ENCODE measurements at places on chromosomes 7 and 10.

DNA sequence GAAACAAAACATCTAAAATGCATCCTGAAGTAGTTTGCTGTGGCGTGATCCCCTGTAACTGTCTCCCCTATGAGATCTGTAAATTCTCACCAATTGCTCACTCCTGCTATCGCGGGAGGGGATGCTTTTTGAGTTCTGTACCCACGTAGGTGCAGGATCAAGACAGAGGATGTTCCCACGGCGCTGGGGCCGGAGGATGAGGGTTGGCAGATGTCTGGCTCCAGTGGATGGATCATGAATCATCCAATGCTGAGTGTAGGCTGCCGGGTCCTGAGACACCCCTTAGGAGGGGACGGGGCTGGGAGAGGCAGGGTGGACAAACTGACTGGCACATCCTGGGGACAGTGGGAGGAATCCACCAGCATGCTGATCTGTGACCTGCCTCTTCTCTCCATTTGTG lies 224.4 kb downstream of the USP6NL start:
- DNase-seq: no peak

DNA sequence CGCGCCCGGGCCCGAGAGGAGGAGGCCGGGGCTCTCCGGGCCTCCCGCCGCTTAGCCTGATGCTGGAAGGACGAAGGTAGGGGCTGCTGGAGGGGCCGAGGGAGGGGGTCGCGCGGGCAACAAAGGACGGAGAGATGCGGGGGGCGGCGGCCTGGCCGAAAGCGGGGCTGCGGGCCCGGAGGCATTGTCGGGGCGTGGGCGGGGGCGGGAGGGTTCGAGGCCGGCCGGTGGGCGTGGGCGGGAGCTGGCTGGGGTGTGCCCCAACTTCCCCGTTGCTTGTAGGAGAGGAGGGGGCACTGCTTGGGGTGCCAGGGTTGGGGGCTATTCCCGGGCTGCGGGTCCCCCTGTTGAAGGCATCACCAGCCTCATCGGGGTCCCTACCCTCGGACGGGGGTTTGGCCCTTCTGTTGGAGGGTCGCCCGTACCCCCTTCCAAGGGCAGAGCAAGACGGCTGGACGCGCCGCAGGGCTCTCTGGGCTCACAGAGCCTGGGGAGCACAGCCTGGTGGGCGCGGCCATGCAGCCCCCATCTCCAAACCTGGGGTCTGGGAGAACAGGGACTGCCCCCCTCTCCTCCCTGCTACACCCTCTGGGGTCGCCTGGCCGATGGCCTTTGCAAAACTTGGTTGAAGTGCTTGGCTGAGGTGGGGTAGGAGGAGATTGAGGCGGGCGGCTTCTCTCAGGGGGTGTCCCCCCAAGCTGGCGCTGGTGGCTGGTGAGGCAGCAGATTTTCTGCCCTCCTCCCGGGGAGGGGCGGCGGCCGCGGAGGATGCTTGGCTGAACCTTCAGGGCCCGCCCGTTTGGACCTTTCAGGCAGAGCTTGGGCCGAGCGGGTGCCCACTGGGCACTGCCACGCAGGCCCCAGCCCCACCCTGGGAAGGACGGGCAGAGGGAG lies 699 bp downstream of the CLIP2 start:
- no peak for DNase-seq

DNA sequence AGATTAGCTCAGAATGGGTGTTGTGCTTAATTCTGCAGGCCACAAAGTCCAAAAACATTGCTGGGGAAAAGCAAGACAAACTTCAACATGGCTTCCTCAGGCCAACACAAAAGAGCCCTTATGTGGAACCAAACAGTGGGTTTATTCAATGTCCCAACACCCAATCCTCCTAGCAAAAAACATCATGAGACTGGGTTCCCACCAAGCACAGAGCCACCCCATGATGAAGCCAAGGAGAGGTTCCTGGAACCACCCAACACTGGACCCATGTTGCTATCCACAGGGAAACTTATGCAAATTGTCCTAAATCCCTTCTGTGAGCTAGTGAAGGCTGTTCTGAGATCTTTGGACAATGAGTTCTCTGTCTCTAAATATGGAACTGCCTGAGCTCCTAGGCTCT lies 24.0 kb downstream of the SLC25A13 start:
- no peak for DNase-seq

DNA sequence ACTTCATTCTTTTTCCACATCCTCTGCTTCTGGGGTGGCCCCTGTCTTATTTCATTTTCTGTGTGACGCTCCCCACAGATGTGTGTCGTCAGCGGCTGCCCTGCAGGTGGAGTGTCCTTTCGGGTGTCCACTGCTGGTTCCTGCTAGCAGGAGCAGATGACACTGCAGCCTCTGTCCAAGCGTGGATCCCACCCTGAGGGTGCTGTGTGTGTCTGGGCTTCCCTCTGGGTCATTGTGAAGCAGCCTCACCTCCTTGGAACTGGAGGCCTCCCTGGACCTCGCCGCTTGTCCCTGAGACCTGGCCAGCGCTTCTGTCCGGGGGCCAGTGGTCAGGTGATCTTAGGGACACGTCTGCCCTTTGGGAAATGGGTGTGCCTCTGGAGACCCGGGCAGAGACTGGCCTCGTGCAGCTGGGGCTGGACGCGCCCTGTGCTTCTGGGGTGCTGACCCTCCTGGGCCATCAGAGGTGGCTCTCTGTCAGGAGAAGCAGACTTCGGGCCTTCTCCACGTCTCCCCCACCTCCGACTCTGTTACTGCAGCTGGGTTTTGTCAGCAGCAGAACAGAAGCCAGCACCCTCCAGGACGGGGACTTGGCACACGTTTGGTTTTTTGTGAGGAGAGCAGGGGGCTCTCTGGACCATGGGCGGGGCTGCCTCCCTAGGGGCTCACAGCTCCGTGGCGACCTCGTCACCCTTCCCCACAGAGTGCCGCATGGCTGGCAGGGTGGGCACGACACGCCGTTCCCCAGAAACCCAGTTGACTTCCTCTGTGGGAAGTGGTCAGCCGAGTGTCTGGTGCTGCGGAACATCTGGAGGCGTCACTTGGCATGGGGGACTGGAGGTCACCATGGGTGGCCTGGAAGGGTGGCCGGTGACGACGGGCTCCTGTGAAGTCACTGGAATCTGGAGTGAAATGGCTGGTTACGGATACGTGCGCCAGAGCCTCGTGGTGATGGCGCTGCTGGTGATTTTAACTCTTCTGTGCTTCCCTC lies 48.4 kb downstream of the INPP5A start:
- no peak for DNase-seq

GRCh38 chr10:22054961-22055360 lies 51.4 kb upstream of the DNAJC1 start:
- DNase-seq: no peak

GRCh38 chr10:13106387-13107045 lies 6.6 kb downstream of the OPTN start:
- DNase-seq: no peak

DNA sequence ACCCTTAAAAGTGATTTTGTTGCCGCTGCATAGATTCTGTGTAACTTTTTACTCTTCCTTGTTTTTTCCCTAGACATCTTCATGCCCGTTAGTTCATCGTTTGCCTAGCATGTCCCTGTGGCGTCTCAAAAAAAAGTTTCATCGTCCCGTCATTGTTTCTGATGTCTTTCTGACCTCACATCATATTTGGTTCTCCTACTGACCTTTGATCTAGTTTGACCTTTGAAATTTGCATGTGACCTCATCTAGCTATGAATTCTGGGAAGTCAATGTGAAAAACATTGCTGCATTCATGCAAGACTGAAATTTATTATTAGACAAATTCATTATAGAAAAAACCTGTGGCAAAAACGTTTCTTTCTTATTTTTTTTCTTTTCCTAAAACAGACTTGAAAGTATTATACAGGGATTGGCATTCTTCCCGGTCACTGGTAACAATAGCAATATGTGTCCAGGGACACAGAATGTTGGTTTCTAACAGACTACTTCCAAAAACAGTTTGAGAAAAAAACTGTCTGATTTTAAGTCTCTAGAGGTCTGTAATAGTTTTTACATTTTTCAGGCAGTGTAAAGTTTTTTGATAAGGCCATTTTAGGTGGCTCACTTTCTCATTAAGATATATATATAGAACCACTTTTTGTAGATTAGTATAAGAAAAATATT lies 280.9 kb downstream of the USP6NL start:
- DNase-seq: no peak

GRCh38 chr10:124323111-124323725 lies 95.5 kb downstream of the OAT start:
- no peak for DNase-seq

- no peak for DNase-seq
Observed at GRCh38 chr7:34133983-34134782, 228.8 kb downstream of the BMPER start.

DNA sequence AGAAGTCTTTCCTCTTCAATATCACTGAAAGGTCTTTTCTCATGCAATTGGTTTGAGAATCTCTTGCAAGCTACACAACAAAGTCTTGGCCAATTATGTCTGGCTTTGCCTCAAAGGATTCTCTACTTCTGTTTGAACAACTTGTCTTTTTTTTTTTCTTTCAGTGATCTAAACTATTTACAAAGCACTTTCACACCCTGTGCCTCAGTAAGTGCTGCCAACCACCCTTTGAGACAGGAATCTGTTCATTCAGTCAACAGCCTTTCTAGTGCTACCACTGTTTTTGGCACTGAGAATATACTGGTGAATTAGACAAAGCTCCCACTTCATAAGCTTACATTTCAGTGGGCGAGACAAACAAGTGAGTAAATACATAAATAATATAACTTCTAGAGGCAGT lies 26.9 kb upstream of the SDK1 start:
- no peak for DNase-seq

DNA sequence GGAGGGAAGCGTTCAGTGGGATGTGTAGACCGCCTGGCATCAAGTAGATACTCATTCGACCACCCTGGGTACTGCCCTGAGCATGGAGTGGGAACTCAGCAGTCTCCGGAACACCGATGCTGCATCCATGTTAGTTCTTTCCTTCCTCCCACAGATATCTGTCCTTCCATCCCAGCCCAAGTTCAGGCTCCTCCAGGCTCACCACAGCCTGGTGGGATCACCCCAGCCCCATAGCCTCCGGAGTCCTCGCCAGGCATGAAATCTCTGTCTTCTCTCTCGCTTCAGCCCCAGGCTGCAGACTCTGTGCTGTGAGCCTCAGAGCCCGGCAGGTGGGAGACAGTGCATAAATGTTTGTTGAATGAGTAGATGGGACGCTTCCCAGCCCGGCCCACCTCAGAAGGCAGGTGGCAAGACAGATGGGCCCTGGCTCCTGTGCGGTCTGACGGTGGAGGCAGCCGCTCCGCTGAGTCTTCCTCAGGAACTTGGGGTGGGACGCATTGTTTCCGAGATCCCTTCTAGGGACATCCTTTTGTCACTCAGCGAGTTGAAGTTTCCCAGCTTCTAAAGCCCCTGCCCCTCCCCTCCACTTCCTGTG lies 42.9 kb downstream of the ELFN1 start:
- no peak for DNase-seq

- DNase-seq: no peak
Observed at GRCh38 chr10:49023752-49024151, 84.1 kb upstream of the LRRC18 start.

DNA sequence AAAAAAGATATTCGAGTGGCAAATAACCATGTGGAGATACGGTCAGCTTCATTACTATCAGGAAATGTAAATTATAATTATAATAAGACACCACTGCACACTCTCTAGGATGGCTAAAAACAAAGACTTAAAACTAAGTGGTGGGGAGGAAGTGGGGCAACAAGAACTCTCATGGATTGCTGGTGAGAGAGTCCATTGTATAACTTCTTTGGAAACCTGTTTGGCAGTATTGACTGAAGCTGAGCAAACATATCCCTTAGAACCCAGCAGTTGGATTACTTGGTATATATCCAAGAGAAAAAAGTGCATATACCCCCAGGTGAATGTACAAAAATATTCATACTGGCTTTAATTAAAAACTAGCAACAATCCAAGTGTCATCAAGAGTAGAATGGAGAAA lies 133.7 kb upstream of the CTBP2 start:
- DNase-seq: no peak

GRCh38 chr10:93266858-93267257 lies 193.2 kb downstream of the CYP26A1 start:
- no peak for DNase-seq

DNA sequence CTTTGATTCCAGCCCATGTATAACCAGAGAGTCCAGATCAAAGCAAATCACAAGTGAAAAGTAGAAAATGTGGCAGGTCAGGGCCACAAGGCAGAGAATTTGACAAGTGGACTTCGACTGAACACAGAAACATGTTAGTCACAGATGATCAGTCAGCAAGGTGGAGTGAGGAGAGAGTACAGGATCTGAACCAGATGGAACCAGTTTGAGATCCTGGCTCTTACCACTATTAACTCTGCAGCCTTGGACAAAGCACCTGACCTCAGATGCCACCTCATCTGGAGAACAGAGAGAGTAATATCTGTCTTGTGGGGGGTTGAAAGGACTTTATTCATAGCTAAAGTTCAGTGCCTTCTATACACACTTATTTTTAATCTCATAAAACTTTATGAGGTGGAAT lies 4.4 kb downstream of the MRLN start:
- DNase-seq: no peak

DNA sequence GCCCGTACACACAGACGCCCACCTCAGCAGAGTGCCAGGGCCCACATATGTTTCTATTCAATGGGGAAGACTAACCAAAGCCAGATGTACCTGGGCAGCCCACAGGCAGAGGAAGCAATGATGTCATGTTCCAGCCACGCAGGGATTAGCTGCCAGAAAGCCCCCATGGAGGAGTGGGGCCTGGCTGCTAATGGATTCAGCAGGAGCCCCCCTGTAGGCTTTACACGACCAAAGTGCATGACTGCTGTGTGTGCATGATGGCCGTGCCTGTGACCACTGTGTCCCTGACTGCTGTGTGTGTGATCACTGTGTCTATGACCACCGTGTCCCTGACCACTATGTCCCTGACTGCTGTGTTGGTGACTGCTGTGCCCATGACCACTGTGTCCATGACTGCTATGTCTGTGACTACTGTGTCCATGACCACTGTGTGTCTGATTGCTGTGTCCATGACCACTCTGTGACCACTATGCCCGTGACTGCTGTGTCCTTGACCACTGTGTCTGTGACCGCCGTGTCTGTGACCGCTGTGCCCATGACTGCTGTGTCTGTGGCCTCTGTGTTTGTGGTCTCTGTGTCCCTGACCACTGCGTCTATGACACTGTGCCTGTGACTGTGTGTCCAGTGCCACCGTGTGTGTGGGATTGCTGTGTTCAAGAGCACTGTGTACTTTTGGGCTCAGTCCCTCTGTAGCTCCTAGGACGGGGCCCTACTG lies 409.3 kb downstream of the RPS24 start:
- DNase-seq: no peak

DNA sequence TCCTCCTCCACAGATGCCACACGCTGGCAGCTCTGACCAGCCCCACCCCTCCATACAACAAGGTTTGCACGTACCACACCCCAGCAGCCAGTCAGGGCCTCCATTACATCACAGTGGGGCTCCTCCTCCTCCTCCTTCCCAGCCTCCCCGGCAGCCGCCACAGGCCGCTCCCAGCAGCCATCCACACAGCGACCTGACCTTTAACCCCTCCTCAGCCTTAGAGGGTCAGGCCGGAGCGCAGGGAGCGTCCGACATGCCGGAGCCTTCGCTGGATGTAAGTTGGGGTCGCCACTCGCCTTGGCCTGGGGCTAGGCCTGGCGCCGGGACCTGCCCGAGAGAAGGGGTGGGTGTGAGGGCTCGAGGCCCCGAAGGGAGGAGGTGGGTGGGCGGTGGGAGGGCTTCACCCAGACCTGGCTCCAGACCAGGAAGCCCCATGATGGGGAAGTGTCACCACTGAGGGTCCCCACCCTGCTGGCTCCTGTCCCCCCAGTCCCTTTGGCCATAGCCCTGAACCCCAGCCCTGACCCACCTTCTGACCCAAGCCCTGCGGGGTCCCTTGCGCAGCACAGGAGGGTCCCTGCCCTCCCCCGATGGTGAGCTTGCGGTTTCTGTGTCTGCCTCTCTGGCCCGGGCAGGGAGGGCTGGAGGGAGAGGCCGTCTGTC lies 36.2 kb upstream of the PPIF start:
- DNase-seq: no peak

GRCh38 chr7:107390916-107391315 lies 78.9 kb upstream of the GPR22 start:
- no peak for DNase-seq

Measured in stimulated activated CD8-positive, alpha-beta memory T cell treated with anti-CD3 and anti-CD28 coated beads, Interleukin-2, amount 100 ng/mL, for 48 hours (primary cell).